ENCODE measurements at places on chromosomes 3 and 15.

DNA sequence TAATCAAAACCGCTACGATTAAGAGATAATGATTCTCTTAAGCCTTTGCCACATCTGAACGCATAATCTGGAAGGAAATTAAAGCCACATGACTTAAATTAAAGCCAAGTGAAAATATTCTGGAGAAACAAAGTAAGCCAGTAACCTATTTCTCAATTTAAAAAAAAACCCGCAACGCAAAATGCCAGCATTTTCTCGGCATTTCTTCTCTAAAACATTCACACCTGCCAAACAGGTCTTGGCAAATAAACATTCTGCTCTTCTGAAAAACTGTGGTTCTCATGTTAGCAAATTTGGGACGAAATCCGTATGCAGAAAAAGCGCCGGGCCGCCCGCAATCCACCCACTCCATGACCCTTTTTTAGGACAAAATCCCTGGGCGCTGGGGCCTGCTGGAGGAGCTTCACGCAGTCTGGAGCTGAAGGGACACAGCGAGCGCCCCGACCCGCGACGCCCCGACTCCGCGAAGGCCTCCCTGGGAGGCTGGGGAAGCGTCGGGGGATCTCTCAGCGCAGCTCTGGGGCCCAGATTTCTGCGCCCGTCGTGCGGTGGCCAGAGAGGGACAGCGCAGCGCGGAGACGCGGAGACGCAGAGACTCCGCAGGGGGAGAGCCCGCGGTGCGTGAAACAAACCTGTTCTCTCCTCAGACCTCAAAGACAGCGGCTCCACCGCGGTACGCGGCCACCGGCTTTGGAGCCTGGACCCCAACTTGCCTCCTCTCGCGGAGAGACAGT lies 471 bp downstream of the NKIRAS1 start:
- peak; percentile 27 for DNase-seq

GRCh38 chr15:56353740-56354139 lies 11.5 kb upstream of the TEX9 start:
- DNase-seq = no peak

DNA sequence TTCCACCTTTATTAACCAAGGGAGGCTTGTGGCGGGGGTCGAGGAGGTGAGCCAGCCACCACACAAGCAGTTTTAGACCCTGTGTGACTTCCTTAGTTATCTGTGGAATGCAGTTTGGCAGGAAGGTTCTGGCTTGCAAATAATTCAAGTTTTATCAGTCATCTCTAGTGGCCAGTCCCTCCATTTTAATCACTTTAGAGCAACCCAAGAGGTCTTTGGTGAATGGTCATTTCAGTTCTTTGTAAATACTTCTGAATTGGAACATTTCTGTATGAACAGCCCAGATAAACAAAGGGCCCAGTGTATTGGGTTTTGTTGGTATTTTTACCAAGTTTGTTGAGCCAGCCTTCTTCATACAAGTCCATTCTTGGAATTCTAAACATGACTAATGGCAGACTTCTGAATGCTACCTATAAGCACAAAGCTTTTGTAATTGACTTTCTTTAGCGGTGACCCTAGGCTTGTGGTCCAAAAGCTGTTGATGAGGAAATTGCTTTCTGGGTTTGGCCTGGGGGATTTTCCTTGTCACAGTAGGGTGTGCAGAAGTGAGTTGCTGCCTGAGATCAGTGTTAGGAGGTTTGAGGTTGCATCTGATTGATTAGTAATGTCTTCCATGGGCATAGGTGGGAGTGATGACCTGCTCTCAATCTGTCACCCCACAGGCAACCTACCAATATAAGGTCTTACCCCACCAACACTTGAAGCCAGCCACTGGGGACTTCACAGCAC lies 193.3 kb upstream of the TOPAZ1 start:
- DNase-seq = no peak

DNA sequence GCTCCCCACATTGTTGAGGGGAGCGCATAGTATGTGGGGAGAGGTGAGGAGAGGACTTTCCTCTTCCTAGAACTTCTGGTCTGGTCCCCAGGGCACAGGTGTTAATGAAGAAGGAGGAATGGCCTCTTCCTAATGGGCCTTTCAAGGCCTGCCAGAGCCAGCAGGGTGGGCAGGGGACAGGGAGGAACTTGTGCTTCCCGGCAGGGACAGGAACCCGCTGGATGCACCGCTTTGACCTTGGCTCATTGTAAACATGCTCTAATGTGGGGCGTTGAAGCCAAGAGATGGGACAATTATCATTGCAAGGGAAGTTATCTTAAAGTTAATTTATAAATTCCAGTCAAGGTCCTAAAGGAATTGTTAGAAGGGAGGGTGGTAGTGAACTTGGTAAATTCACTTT lies 21.0 kb upstream of the CHRNB4 start:
- DNase-seq = no peak

- DNase-seq = no peak
Measured at GRCh38 chr3:39142067-39142466, 11.3 kb downstream of the CSRNP1 start.

DNA sequence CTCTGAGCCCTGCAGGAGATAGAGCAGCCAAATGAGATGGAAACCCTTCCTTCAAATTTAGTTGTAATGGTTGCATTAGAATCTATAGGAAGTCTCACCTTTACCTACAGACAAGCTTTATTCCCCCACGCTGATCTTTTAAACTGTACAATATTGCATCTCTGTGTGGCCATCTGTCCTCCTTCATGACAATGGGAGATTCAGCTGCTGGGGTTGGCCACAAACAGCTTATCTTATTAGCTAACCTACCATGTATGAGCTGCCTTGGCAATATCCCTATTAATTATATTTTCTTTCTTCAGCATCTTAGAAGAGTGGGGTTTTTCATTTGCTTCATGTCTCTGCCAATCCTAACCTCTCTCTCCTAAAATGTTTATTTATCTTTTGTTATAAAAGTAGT lies 238.7 kb upstream of the NR2E3 start:
- DNase-seq = no peak

GRCh38 chr15:66293419-66294156 lies at the start of gene DIS3L:
Gene DIS3L (plus strand): TSS chr15:66293568. CDS start chr15:66293597, 29 bp downstream.
- DNase-seq = peak; percentile 75

- no peak for DNase-seq
Measured at GRCh38 chr3:102619361-102619760, 184.5 kb downstream of the ZPLD1 start.

DNA sequence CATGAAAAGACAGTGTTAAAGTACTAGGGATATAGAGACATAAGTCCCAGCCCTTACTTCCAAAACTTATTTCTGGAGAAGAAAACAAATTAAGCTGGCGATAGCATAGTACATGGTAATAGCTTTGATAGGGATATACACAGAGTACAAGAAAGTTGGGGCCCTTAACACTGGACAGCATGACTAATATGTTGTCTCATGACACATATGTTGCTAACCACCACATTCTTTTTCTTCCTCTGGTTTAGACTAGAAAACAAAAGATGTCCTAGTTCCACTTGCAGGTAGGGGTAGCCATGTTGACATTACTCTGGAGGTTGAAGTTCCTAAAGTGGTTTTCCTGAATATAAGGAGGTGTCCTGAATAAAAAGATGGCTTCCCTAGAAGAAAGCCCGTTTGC lies 75.3 kb downstream of the RFX7 start:
- no peak for DNase-seq

DNA sequence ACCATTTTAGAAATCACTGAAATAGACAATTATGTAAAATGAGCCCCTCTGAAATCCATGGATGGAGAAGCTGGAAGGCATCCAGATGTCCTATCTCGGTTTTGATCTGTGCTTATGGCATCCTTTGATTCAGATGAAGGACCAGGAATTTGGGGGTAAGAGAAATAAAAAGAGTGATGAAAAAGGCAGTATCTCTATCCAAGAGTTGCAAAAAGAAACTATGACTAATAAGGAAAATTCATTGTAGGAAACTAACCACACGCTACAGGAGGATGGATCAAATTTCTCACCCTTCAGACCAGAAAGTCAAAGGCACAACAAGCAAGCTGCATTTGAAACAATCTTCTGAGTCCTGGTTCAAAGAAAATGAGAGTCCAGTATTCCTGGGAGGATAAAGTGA lies 34.8 kb downstream of the SRGAP3 start:
- DNase-seq = no peak

GRCh38 chr3:146685050-146685814 lies 80.1 kb upstream of the PLSCR5 start:
- no peak for DNase-seq

- DNase-seq = peak; percentile 35
Measured at GRCh38 chr3:69085833-69086722, 1.3 kb downstream of the ARL6IP5 start.

GRCh38 chr3:101725890-101726275 lies 1.5 kb downstream of the CEP97 start:
- no peak for DNase-seq

GRCh38 chr3:39038165-39038564 lies 13.6 kb downstream of the SCN11A start:
- no peak for DNase-seq

DNA sequence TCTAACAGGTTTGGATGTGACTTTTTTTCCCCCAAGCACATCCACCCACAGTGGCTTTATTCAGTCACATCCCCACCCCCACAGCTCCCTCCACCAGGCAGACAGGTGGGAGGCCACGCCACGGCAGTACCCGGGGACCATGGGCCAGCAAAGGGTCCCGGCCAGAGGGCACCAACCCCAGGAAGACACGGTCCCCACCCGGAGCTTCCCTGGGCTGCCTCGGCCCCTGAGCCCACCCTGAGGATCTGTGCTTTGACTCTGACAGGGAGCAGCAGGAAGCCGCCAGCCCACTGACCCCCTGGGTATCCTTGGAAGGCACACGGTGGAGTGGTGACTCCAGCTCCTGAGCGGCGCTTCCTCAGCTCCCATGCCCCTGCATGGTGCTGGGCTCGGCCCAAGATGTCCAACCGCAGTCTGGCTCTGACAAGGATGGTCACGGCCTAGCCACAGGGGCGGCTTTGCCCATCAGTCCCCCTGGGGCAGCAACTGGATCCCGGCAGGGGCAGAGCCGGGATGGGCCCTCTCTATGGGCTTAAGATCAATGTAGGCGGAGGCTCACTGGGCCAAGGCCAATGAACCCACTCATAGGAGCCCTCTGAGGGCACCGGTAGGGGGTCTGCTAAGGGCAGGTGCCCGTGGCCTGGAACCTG lies 66.2 kb upstream of the TTBK2 start:
- DNase-seq = no peak

DNA sequence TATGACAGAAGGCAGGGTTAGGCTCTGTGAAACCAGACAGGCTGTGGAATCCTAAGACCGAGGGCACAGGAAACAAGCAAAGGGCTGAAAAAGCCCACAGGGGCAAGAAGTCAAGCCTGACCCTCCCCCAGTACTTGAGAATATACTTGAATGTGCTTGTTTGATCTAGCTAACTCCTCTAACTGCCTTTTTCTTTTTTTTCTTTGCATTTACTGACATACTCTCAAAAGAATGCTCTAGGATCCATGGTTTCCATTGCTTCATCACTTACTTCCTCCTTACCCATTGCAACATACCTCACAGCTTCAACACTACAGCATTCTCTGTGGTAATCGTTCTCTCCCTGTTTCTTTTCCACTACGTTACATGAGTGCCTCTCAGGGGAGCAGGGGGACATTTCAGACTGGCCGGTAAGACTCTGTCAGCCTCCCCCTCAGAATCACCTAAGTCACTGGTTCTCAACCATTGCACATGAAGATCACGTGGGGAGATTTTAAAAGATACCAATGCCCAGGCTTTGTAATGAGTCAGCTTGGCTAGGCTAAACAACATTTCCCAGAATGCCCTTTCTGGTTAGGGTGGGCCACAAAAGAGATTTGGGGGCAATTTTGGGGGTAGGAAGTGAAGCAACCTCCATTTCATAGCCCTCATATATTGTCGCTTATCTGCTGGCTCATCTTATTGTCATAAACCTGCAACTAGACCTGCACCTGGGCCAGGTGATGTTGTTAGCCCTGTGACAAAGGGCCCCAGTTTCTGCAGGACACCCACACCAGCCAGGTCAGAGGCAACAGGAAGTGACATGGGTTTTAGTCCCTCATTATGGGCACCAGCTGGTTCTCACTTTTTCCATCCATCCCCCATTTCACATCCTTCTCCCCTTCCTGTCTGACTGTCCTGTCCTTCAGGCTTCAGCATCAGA lies 24.6 kb upstream of the RSL24D1 start:
- peak; percentile 77 for DNase-seq

- DNase-seq = no peak
Measured at GRCh38 chr15:84829428-84829827, 12.3 kb downstream of the ALPK3 start.
